H4 (cell line): ENCODE measurements at places on chromosomes 7 and 10. TPM values are rescaled to one million over a fixed set of nuclear protein-coding genes. Genes with fewer than 3 reads are reported as not detected.

UTF1 gene
- not detected in 2 replicates for total RNA-seq

IGFBP3 gene
- 1,960 and 2,130 TPM in 2 replicates for total RNA-seq

JMJD1C gene
- 16.3 and 31.5 TPM in 2 replicates for total RNA-seq

MMRN2 gene
- total RNA-seq: 0.12 and 1.8 TPM in 2 replicates

TRIM73 gene
- total RNA-seq: 0.15 TPM in 1 of 2 replicates, not detected in the other

PLPP4 gene
- total RNA-seq: 2.6 and 14.7 TPM in 2 replicates

IDI2 gene
- not detected in 2 replicates for total RNA-seq

CASP7 gene
- total RNA-seq: 56.8 and 59.5 TPM in 2 replicates

HGF gene
- total RNA-seq: 75.8 and 80.5 TPM in 2 replicates

FBXL13 gene
- total RNA-seq: 0.08 and 0.50 TPM in 2 replicates

PRPS1L1 gene
- not detected in 2 replicates for total RNA-seq

NANOS1 gene
- 4.7 and 6.7 TPM in 2 replicates for total RNA-seq

FGF8 gene
- total RNA-seq: not detected in 2 replicates

SLC29A4 gene
- total RNA-seq: 27.4 and 44.7 TPM in 2 replicates

GIMAP4 gene
- 0.12 TPM in 1 of 2 replicates, not detected in the other for total RNA-seq

DNA sequence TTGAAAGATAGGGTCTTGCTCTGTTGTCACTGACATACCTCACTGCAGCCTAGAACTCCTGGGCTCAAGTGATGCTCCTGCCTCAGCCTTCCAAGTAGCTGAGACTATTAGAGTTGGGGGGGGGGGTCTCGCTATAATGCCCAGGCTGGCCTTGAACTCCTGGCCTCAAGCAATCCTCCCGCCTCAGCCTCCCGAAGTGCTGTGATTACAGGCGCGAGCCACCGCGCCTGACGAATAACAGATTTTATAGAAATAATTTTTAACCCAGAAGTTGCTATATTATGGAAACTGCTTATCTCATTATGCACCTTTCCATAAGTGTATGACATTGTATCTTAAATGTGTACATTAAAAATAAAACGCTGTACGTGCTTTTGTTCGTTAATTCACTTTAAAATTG lies 846 bp downstream of the ANKRD26 start:
- DNase-seq: no peak

- DNase-seq: no peak
These were observed 3.0 kb upstream of the CYP2W1 start for GRCh38 chr7:979886-980571.

GRCh38 chr10:71250405-71250804 lies 38.0 kb downstream of the UNC5B start:
- DNase-seq: no peak

- DNase-seq: no peak
These were observed 22.0 kb upstream of the OPALIN start for GRCh38 chr10:96380821-96381220.

- DNase-seq: peak; percentile 39
These were observed at the start of gene NT5C3A for GRCh38 chr7:33062023-33062781. TSS of gene NT5C3A (minus strand) at chr7:33062776. CDS start at chr7:33062705, 71 bp downstream.

GRCh38 chr10:114083040-114083439 lies 39.4 kb downstream of the ADRB1 start:
- peak; percentile 61 for DNase-seq

GRCh38 chr7:121985476-121986030 lies 112.6 kb downstream of the PTPRZ1 start:
- peak; percentile 26 for DNase-seq

- no peak for DNase-seq
These were observed 6.0 kb downstream of the ADD3 start for GRCh38 chr10:110013630-110014293.

DNA sequence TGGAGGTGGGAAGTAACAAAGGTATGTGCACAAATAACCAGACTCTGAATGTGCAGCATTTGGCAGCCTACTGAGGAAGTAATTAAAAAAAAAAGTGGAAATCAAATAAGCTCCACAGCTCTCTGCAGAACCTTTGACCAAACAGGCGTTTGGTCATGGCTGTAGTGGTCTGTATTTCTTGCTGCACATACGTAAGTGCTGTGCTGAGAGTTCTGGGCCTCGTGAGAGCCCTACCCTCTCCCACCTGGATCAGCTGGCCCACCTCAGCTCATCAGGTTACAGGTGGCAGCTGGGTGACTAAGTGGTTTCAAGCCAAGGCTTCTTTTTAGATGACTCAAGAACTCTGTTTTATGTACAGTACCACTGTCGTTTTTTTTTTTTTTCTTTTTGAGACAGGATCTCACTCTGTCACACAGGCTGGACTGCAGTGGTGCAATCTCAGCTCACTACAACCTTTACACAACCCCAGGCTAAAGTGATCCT lies 178.2 kb upstream of the KLF6 start:
- no peak for DNase-seq

GRCh38 chr7:54757711-54758110 lies 1.3 kb downstream of the SEC61G start:
- no peak for DNase-seq

- peak; percentile 10 for DNase-seq
These were observed 25.1 kb downstream of the SNX8 start for GRCh38 chr7:2289111-2289586.

DNA sequence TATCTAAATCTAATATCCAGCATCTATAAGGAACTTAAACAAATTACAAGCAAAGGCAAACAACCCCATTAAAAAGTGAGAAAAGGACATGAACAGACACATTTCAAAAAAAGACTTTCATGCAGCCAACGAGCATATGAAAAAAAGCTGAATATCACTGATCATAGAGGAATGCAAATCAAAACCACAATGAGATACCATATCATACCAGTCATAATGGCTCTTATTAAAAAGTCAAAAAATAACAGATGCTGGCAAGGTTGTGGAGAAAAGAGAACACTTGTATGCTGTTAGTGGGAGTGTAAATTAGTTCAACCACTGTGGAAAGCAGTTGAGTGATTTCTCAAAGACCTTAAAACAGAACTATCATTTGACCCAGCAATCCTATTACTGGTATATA lies 334.4 kb upstream of the CACNA2D1 start:
- no peak for DNase-seq

DNA sequence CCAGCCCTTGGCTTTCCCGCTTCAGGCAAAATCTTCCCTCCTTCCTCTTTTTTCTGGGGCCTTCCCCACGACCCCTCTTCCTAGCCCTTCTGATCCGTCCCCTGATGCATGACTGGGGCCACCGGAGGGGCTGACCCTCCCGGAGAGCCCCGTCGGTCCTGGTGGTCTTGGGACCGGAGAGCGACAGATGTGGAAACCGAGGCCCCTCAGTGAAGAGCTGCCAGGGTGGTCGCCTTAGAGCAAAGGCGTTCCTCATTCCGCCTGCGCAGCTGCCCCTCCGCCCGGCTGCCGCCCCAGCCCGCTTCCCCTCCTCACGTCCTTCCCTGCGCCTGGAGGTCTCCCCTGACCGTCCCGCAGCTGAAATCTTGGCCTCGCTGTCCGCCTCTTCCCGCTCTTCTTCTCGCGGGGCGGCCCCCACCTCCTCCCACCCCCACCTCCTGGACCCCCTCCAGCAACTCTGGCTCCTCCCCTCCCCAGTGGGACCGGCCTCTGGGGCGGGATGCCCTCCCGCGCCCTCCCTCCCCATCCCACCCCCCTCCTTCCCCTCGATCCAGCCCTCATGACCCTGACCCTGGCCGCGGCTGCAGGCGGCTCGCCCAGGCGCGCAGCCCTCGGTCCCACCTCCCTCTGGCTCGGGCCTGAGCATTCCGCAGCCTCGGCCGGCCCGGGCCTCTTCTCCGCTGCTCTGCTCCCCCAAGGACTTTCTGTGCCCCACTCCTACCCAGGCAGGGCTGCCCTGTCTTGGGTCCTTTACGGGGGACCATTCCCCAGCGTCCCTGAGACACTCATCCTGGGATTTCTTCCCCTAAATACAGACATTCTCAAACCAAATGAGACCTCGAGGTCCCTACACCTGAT lies at the start of gene RARRES2:
Gene RARRES2, minus strand, starts transcription at position 367 of the 858 bp plus-strand sequence. CDS start 1,020 bp downstream, outside the sequence.
- DNase-seq: no peak

GRCh38 chr10:92735938-92736337 lies 46.2 kb downstream of the HHEX start:
- no peak for DNase-seq

DNA sequence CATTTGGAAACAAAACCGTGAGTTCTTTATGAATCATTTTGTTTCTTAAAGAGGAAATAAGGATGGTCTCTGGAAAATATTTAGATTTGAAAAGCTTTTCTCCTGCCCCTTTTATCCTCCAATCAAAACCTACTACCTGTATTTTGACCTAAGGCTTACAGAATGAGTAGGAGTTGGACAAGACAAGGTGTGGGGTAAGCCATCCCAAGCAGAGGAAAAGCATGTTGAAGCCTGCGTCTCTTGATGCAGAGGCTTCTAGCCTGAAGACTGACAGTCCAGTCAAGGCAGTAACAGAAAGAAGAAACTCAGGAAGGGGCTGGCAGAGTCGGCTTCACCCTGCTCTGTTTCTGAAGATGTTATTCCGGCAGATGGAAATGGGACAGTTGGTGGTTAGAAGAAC lies 551.1 kb downstream of the SORCS3 start:
- no peak for DNase-seq

- no peak for DNase-seq
These were observed 365.5 kb upstream of the PFKP start for GRCh38 chr10:2701802-2702201.

- no peak for DNase-seq
These were observed 45.7 kb downstream of the SNX10 start for GRCh38 chr7:26337232-26337865.

DNA sequence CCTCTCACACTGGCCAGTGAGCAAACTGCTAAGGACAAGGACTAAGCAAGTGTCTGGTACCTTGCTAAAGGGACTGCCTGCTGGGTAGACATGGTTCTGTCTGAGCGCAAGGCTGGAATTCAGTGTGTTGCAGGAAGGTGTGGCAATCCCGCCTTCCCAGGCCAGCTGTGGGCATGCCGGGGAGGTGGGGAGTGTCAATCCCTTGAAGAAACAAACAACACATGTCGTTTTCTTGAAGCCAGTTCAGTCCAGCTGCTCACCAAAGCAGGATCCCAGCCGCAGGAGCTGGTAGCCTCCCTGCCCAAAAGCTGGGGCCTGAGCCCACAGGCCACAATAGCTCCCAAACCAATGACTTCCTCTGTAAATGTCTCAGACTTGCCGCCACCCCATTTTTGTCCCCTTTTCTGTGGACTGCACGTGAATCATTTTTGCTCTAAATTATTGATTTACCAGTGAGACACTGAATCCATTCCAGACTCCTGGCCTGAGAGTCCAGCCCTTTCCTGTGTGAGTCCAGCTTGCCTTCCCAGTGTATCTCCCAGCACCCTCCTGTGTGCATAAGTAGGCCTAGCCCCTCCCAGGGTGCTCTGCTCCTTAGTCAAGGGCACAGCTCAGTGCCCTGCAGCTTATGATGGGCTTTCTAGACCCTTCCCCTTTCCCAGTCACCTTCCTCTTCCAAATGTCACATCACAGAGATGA lies 166.8 kb downstream of the RGS10 start:
- peak; percentile 73 for DNase-seq

- DNase-seq: no peak
These were observed 66.4 kb downstream of the CDC123 start for GRCh38 chr10:12262278-12262981.

DNA sequence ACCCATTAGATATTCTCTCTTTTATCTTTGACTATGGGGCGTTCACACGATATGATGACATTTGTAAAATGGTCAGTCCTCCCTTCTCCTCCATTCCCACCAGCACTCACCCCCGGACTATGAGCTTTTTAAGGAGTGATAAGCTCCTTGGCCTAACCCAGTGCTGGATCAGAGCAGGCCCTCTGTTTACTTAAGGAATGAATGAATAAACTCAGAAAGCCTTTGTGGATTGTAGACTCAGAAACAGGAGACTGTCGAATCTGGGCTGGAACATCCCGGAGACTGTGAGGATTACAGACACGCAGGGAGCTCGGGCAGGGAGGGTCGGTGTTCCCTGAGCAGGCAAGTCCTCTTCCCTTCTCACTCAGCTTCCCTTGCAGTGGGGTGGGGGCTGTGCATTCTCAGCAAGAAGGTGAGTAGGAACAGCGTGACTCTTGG lies 6.8 kb upstream of the ZCCHC24 start:
- no peak for DNase-seq

- DNase-seq: no peak
These were observed 43.6 kb downstream of the CTBP2 start for GRCh38 chr10:125116652-125117310.

DNA sequence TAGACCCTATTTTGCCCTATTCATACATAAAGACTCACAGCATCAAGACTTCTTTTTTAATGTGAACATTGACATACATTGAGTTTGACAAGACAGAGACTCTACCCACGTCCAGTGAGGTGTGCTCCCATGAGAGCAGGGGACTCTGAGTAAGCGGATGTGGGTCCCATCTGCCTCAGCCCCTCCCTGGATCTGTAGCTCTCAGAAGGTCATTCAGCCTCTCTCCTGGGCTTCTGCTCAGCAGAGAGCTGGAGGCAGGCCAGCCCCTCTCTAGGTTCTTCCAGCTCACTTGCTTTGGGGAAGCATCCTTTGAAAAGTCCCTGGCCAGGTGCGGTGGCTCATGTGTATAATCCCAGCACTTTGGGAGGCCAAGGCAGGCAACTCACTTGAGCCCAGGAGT lies 146.9 kb upstream of the ZMIZ1 start:
- DNase-seq: no peak

DNA sequence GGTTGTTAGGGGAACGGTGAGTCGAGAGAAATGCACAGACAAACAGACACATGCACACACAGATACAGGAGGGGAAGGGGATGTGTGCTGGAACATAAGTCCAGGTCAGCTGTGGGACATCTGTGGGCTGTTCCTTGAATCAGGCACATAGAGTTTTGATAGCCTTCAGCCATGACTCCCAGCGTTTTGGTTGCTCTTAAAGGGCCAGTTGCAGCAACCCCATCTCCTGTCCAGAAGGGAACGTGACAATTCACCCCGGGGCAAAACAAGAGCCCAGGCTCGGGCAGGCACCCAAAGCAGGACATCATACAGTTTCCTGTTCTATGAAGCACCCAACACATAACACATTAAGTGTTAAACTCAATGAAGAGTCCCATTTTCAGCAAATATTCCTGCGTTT lies 9.6 kb downstream of the INSYN2A start:
- DNase-seq: no peak

DNA sequence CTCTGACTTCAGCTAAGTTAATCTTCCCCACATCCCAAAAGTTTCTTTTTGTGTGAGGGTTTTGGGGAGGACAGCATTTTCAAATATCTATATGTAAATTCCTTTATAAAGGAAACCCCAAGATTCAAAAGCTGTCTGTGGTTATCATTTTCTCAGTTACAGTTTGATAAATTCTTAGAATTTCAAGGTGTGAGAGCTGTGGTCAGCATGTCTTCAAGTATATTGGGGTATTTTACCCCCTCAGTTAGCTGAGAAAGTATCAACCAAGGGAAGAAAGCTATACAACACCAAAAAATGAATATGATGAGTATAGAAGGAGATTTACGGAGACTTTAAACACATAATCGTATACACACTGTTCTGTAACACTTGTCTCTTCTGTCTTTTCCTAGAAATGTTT lies 109.2 kb downstream of the SND1 start:
- no peak for DNase-seq

GRCh38 chr7:16345979-16346958 lies 75.1 kb downstream of the CRPPA start:
- DNase-seq: peak; percentile 99

GRCh38 chr7:81482600-81483186 lies 287.2 kb downstream of the HGF start:
- DNase-seq: peak; percentile 49

GRCh38 chr10:89679986-89680385 lies 21.4 kb upstream of the KIF20B start:
- DNase-seq: no peak
